Naive thymus-derived CD4-positive, alpha-beta T cell (primary cell): ENCODE measurements at places on chromosomes 13 and 19. TPM values are rescaled to one million over a fixed set of nuclear protein-coding genes. Genes with fewer than 3 reads are reported as not detected.

DNA sequence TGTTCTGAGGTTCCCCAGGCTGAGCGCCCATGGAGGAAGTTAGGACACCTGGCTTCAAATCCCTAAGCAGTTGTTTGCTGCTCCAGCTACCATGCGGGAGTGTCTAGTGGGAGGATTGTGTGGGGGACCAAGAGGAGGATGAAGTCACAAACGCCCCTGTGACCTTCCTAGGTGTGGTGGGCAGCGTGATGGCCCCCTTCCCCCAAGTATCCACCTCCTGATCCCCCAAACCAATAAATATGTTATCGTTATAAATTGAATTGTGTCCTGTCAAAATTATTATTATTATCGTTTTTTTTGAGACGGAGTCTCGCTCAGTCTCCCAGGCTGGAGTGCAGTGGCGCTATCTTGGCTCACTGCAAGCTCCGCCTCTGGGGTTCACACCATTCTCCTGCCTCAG, at the start of gene SLC25A41:
Gene SLC25A41 (minus strand): TSS at position 101 of the 400 bp plus-strand sequence. CDS start 70 bp downstream, at position 31.
- no peak for DNase-seq

DNA sequence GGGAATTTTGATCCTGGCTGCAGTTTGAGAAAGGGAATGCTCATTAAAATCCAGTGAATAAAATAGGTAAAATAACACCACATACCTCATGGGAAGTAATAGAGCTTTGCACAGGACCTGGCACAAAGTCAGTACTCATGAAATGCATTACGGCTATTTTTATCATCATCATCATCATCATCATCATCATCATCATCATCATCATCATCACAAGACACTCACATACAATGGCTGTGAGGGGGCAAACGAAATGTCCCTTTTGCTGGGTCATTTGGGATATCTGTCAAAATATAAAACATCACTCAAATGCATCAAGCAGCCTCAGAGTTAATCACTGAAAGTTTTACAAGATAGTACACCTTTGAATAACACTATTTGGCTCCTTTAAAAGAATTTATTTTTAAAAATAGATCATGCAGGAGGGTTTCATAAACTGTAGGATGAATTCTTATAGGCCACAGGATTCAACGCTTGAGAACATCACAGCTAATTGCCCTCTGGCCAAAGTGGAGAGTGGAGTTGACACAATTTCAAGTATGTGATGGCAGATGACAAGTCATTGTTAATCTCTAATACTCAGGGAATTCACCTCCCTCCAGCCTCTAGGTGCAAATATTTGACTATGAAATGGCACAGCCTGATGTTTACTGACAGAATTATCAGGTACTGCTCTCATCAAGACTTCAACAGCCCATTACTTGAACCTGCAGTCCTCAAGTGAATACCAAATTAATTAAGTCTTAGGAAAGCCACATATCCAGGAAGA, 14.2 kb upstream of the ZNF599 start:
- no peak for DNase-seq

DNA sequence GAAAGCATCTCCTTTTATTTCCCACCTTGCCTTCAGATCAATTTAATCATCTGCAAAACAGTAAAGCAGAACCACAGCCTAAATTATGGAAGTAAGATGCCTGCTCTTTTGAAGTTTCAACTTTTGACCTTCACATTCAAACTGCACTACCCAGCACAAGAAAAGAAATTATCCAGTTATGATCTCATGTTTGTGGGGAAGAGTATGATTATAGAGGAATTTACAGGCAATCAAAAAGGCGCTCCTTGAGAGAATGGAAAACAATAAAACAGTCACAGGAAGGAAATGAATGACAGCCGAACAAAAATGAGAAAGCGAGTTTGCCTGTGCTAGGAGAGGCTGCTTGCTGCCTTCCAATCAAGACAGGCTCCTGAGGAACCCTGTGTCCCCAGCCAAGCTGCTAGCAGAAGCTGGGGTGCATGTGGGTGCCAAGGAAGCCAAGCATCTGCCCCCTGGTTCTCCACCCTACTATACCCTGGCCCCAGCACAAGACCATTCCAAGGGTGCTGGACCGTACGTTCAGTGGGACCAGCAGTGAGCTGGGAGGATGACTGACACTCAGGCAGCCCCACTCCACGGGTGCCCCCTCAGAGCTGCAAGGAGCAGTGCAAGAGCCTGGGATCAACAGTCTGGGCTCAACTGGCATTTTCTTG, 47.8 kb downstream of the PEPD start:
- no peak for DNase-seq

DNA sequence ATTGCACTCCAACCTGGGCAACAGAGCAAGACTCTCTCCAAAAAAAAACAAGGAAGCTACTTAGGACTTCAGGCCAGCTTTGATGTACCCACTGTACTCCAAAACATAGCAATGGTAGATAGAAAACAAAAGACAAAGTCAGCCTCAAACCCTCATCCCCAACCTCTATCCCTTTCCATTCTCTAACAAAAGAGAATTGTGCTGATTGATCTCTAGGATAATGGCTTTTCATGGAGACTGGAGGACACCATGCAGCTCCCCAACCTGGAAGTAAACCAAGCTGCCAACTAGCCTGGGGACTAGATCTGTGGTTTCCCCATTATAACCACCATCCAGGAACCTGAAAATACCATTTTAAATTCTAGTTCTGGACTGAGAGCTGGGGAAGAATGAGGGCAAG, 4.3 kb upstream of the ZDHHC20 start:
- no peak for DNase-seq

DNA sequence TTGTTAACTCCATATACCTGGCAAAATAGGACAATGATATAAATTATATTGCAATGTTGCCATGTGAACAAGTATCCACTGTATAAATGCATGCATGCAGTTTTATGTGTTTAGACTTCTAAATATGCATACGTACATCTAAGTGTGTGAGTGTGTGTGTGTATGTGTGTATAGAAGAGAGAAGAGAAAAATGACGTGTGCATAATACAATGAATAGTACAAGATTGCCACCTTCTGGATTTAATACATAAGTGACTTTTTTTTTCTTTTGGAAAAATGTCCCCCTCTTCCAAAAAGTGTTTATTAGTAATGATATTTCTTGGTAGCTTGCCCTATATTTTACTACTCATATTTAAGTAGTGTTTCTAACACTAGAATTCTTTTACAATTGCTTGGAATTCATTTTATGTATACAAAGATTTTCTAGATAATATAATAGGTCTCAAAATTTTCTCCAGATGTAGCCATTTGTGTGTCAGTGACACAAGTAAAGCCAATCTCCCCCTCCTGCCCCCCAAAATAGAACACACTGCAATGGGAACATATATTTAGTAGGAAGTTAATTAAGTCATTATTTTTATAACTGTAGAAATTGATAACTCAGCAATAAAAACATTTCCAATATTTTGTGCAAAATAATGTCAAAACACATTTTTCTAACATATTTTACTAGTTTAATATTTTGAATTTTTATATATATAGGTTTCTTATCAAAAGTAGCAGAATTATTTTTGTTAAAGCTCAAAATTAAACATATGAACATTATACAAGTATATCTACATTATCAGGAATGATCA, 783.3 kb upstream of the ATXN8OS start:
- no peak for DNase-seq

- DNase-seq: no peak
Observed at GRCh38 chr19:34260771-34261173, 6.4 kb downstream of the GARRE1 start.

DNA sequence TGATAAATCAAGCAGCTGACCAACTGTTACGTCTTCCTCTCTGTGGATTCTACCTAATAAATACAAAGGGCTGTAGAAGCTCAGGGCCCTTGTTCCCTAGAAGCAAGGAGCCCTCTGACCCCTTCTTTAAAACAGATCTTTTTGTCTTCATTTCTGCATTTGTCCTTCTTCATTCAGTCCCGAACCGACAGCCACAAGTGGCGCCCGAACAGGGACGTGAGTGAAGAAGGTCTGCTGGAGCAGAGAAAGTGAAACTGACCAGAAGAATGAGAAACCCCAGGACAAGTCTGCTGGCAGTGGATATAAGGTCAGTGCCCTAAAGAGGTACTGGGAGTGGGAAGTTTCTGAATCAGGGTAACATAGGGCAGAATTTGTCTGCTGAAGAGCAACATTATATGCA, 13.1 kb downstream of the ZNF773 start:
- no peak for DNase-seq

DNA sequence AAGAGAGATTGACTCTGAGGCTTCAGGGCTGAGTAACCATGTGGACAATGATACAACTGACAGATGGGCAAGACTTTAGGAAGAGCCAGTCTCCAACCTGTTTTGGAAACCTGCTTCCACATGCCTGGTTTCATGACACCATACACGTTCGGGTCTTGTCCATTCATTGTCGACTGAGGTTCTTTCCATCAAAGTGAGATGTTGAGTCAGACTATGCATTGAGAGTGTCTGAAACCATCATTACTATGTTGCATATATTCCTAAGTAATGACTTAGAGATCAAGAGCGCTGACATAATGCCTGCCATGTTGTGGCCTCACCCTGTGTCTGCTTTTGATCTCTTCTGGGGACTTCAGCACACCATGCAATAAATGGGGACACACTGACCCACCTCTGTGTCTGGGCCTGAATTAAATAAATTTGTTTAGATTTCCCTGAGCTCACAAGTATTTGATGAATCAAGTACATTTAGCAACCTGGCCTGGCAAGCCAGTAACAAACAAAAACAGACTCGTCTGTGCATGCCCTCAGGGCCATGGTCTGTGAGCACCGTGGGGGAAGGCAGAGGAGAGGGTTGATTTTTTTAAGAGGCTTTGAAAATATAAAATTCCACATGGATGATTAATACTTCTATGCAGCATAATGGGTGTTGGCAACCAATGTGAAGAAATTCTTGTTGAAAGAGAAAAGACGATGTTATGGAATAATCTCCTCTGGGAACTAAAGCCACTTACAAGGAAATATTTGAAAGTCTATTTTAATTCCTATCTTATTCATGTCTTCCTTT, 49.9 kb upstream of the UBAC2 start:
- no peak for DNase-seq

DNA sequence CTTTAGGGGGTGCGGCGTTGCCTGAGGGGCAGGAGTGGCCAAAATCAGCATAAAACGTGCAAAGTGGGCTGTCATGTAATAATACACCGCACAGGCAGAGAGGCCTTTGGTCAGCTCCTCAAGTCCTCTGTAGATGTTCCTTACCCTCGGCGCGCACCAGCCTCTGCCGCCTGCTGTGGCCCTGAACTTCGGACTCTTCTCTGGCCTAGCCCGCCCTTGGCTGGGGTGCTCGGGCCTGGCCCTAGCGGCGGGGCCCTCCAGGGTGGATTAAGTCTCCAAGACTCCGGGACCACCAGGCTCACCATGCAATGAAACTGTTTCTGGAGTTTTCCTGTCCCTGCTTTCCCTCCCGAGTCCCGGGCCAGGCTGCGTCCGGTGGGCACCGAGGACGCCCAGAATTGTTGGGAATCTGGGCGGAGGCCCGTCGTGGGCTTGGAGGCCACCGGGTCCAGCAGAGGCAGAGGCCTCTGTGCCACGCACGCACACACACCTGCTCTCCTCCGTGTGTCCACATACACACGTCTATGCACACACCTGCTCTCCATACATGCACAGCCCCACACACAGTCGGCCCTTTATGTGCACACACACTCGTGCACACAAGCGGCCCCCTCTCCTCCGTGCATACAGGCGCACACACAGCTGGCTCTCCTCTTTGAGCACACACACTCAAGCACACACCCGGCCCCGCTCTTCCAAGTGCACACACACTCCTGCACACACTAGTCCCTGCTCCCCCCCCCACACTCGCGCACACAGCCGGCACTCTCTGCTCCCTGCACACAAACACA, 1.5 kb upstream of the TFDP1 start:
- no peak for DNase-seq

- no peak for DNase-seq
Observed at GRCh38 chr13:104288496-104288895, 1222.3 kb upstream of the SLC10A2 start.

DNA sequence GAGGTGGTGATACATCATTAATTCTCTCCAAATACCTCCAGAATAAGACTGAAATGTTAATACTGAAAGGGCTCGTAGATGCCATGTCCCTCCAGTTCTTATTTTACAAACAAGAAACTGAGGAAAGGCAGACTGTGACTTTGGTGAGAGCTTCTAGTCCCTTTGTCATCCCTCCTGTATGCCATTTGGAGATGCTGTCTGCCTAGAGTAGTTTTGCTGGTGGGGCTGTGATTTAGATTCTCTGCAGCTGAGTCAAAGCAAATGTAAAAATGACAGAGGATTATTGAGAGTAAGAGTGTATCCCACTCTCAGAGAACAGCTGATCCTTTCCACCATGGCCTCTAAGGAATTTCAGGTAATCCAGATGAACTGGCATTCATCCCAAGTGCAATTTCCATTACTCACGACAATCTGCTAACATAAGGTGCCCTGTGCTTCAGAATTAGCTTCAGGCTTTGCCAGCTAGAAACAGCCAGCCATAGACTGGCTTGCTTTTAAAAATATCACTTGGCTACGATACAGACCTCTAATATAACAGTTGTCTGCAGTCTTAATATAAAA, 16.8 kb downstream of the PABPC3 start:
- DNase-seq: no peak

DNA sequence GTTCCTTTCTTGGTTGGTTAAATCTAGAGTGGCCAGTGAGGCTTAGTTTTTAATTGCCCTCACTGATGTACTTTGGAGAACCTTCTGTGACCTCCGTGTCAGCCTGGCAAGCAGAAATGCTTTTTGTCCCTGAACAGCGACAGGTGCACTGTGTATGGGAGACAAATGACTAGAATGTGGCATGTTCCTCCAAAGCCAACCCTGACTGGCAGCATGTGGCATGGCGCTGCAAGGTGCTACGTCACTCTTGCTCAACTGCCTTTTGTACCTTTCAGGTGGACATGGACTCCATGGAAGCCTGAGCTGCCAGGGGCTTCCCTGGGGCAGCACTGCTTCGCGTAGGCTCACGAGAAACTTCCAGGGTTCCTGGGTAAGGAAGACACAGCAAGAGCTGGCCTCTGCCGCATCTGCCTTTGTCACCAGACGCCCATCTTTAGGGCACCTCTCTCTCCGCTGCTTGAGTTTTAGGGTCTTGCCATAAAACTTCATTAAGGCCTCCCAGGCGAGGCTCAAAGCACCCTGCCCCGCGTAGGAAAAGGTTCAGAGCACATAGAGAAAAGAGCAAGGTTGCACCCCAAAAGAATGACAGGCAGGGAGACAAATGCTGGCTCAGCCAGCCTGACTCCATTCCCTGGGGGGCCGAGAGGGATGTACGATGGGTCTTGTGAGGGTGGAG, 167.1 kb upstream of the SOX1 start:
- DNase-seq: no peak

DNA sequence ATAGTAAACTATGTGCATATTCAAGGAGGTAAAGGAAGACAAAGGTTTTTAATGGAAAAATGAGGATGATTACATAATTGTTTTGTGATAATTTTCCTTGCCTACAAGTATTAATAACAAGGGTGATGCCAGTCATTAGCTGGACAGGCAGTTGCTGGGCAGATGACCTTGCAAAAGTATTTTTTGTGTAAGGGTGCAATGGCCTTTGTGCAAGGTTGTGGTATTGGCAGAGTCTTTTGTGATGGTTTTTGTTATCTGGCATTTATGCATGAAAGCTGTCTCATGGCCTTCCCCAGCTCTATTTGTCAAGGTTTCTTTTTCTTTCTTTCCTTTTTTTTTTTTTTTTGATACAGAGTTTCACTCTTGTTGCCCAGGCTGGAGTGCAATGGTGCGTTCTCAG, 4.3 kb upstream of the COMMD6 start:
- DNase-seq: no peak

- DNase-seq: no peak
Observed at GRCh38 chr13:106752584-106753170, 184.7 kb upstream of the ARGLU1 start.

The SULT2A1 gene
- not detected in 2 replicates for total RNA-seq

The CNFN gene
- total RNA-seq: not detected

The RYR1 gene
- 0.29 TPM for total RNA-seq

The IZUMO4 gene
- total RNA-seq: 26.8 TPM

The NPHS1 gene
- not detected for total RNA-seq

The HSPH1 gene
- total RNA-seq: 73.1 TPM

The CACNA1A gene
- total RNA-seq: 0.40 TPM
